Endothelial cell (in vitro differentiated cells): ENCODE measurements at places on chromosomes 2 and 18.

DNA sequence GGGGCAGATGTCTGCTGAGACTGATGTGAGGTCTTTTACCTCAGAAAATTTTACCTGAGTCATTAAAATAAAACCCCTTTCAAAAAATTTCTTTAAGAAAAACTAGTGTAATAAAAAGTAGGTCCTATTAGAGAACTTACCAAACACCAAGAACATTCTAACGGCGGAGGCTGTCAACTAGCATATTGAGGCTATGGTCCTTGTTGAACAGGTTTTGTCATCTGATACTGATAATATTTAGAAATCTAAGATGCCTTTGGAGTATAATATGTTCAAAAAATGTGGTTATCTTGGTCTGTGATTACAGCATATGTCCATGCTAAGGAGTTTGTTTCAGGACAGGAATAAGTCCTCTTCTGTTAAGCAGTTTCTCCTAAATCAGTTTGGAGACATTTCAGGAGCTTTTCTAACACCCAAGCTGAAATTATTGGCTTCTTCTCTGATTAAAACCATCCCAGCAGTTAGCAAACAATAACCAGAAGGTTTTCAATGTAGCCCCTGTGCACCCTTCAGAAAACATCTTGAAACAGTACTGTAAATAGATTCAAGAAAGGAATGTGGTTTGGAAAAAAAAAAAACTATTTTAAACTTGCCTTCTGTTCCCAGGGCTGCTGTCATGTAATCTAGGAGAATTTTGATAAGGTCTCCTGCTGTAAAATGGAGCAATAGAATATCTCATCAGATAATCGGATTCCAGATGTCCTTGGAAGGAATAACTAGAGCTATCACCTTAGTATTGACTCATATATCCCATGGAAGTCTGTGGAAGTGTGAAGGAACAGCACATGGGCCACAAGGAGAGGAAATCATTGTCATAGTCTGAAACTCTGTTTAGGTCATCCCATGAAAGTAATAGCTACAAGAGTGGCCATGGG is 58.7 kb upstream of the B3GNT2 start:
- DNase-seq = no peak

DNA sequence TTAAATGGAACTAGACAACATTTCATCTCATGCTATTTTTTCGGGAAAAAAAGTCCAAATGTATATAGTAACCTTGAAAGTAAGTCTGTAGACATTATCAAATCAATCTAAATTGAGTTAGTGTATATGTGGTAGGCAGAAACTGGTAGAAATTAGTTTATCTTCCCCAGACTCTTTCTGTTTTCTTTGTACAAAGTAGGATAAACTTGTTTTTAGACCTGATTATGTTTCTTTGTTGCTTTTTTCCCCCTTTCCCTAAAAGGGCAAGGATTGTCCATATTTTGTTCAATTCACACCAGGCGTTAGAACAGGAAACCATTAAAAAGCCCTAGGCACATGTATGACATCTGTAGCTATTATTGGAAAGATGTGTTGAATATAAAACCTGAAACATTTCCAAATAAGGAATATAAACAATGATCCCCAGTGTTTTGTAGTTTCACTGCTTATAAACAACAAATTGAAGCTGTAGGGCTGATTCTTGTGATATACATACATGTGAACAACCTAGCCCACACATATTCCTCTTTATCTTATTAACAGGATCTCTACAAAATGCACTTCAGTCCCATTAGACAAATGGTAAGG is 528.3 kb downstream of the PARD3B start:
- DNase-seq = no peak

- DNase-seq = no peak
Observed at GRCh38 chr2:60358476-60358875, 195.0 kb downstream of the BCL11A start.

DNA sequence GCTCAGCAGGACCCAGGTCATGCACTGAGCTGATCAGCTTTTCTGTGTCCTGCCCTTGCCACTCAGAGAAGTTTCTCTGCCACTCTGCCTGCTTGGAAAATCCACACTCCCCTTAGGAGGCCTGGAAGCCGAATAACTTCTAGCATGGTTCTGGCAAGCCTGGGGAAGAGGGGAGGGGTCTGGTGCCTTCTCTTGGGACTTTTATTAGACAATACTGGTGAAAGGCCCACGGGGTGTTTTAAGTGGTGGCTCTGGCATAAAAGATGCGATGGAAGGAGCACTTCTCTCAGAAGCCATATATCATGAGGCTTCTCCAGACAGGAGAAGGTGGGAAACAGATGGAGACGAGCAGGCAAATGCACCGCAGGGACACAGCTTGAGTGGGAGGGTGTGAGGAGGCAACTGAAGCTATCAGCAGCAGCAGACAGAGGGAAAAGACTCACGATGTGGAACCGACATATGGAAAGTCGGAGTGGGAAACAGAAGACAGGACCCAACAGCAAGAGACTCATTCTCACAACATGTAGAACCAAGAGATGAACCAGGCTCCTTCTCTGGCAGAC is 141.8 kb upstream of the CTNNA2 start:
- no peak for DNase-seq

GRCh38 chr18:80246445-80247392 is 595 bp downstream of the PARD6G start:
- DNase-seq = peak; percentile 49

GRCh38 chr18:21997207-21998143 is 171.9 kb upstream of the GATA6 start:
- peak; percentile 20 for DNase-seq

GRCh38 chr2:172922306-172922705 is 153.3 kb upstream of the MAP3K20 start:
- DNase-seq = no peak

- DNase-seq = no peak
Observed at GRCh38 chr18:12295389-12296086, 12.5 kb upstream of the TUBB6 start.

DNA sequence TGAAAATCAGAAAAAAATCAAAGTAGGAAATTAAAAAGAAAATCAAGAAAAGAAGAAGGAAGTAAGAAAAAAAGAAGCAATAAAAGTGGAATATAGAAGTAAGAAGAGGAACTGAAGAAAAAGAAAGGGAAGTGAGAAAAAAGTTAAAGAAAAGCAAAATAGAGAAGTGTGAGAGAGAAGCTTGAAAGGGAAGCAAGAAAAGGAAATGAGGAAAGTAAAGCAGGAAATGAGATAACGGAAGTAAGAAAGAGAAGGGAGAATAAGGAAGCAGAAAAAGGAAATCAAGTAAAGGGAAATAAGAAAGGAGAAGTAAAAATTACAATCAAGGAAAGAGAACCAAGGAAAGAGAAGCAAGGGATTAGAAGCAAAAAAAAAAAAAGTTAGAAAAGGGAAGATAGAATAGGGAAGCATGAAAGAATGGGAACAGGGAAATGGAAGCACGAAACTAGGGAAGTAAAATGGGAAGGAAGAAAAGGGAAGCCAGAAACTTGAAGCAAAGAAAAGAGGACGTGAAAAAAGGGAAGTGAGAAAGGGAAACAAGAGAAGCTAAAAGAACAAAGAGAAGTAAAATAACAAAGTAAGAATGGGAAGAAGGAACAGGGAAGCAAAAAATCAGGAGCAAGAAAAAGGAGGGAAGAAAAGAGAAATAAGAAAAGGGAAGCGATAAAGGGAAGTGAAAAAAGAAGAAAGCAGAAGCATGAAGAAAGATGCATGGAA is 243.3 kb upstream of the NCKAP5 start:
- DNase-seq = no peak

- DNase-seq = no peak
Observed at GRCh38 chr2:175036582-175037018, 31.4 kb upstream of the CHN1 start.

GRCh38 chr2:234792621-234793022 is 159.2 kb upstream of the SH3BP4 start:
- DNase-seq = no peak

- no peak for DNase-seq
Observed at GRCh38 chr2:153512331-153512730, 33.8 kb upstream of the RPRM start.

DNA sequence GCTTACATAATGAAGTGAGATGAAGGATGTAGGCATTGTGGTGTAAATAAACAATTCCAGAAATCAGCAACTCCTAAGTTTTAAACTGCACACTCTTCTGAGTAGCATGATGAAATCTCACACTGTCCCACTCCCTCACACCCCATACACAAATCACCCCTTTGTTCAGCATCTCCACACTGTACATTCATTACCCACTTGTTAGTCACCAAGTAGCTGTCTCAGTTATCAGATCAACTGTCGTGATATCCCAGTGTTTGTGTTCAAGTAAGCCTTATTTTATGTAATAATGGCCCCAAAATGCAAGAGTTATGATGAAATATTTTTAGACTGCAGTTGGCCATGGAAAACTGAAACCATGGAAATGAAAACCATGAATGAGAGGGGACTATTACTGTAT is 135.7 kb downstream of the GRB14 start:
- DNase-seq = no peak

DNA sequence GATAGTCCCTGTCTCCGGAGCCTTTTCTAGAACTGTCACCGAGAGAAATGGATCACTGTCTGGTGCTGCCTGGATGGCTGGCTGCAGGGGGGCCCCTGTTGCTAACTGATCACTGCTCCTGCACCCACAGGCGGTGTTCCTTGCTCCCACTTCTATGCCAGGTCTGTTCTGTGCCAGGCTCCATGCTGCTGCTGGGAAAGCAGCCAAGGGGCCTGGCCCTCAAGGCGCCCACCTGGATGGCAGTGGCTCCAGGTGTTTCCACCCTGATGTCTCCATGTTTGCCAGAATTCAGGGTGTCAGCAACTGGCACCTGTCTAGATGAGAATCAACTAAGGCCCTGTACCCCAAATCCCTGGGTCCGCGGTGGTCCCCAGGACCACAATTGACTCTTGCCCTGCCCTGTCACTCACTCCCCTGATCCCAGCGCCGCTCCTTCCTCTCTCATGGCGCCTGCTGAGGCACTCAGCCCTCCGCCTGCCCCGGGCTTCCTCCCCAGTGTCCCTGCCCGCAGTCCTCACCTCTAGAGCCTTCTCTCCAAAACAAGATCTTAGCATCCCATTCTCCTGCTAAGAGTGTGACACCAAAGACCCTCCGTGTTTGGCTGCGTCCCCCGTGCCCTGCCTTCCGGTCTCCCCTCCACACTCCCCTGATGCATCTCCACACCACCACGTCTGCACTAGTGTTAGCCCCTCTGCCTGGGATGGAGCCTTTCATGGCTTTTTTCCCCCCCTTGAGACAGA is 72.5 kb upstream of the OTOF start:
- DNase-seq = no peak

DNA sequence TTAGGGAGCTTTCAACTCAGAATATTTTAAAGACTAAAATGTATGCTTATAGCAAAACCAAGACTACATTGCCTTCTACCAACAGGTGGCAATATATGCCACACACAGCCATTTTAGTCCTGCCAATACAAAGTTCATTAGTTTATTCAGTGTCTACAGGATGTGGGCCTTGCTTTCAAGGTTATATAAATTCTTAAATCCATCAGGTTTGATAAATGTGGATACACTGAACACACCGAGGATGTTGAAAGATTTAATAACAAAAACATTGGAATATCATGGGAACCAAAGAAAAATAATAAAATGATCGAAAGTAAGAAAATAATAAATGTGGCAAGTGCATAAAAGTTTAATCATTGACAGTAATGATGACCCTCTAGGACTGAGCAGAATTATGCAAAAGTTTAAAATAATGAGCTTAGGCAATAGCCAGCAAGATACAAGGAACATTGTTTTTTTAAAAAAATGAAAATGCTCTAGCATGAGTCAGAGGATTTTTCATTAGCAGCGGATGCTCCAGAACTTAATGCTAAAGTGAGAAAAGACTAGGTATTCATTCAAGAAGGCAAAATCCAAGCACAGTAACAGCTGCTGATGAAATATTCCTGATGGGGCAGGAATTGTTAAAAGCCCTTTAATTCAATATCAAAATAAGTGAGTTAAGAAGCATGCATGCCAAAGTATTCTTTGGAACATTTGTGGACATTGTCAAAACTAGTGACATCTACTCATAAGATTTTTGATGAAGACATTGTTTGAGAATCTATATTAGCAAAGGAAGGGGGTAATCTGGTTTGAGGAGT is 14.2 kb downstream of the SCN9A start:
- DNase-seq = no peak

GRCh38 chr2:20592106-20593071 is 58.5 kb downstream of the HS1BP3 start:
- no peak for DNase-seq

DNA sequence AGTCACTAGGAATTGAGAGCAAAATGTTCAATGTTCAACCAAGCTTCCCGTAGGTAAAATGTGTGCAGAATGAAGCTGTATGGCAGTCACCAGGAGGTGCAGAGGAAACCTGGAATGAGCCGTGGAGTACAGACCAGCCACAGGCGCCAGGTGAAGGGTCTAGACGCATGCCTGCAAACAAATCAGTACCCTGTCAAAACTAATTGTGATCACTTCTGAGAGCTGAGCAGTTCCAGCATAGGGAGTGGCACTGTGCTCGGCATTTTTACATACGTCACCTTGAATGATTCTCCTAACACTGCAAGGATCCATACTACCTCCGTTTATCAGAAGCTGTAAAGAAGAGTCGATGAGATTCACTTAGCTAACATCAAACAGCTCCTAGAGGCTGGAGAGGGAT is 346.1 kb upstream of the ID2 start:
- no peak for DNase-seq

- no peak for DNase-seq
Observed at GRCh38 chr18:2316751-2317696, 254.3 kb downstream of the METTL4 start.

- no peak for DNase-seq
Observed at GRCh38 chr2:218285604-218286003, 6.7 kb downstream of the TMBIM1 start.

GRCh38 chr2:149129433-149129832 is 90.9 kb downstream of the LYPD6B start:
- no peak for DNase-seq

GRCh38 chr2:33375054-33375453 is 101.4 kb upstream of the RASGRP3 start:
- DNase-seq = no peak

DNA sequence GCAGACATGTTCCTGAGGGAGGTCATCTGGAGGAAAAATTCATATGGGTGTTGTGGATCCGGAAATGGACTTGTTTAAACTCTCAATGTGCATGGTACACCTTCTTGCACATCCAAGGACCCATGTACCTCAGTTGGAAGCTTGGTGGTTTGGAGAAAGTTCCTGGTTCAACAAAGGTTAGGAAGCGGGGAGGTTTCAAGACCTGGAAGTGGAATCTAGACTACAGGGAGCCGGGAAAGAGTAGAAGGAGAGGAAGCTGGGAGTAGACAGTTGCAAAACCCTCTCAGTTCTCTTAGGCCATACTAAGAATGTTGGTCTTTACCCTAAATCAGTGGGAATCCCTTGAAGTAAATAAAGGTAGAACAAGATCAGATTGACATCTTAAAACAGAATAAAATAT is 209.8 kb upstream of the SPOPL start:
- DNase-seq = no peak

GRCh38 chr2:129499747-129500146 is 479.7 kb upstream of the RAB6C start:
- DNase-seq = no peak

GRCh38 chr18:54860941-54861340 is 32.7 kb downstream of the RAB27B start:
- DNase-seq = no peak

GRCh38 chr2:70861777-70862625 is 26.4 kb upstream of the CD207 start:
- DNase-seq = peak; percentile 96

GRCh38 chr2:211748339-211748738 is 790.3 kb downstream of the ERBB4 start:
- no peak for DNase-seq
